ENCODE measurements at places on chromosomes 12 and 14.

DNA sequence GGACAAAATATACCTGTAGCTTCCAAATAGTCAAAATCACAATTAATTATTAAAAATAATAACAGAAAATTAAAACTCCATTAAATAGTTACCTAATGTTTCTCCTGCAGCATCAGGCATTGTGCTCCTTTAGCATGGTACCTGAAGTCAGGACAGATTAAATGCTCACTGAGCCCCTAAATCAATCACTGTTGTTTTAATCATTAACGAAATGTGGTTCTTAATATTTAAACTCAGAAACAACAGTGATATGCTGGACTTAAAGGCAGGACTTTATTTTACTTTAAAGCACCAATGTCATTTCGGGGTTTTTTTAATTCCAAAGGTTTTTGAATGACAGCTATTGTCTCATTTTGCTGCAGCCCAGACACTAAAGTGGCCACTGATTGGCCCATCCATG, 2.0 kb upstream of the BMP4 start:
- no peak for DNase-seq

GRCh38 chr12:103997286-103997900, 31.7 kb downstream of the TDG start:
- DNase-seq = no peak

DNA sequence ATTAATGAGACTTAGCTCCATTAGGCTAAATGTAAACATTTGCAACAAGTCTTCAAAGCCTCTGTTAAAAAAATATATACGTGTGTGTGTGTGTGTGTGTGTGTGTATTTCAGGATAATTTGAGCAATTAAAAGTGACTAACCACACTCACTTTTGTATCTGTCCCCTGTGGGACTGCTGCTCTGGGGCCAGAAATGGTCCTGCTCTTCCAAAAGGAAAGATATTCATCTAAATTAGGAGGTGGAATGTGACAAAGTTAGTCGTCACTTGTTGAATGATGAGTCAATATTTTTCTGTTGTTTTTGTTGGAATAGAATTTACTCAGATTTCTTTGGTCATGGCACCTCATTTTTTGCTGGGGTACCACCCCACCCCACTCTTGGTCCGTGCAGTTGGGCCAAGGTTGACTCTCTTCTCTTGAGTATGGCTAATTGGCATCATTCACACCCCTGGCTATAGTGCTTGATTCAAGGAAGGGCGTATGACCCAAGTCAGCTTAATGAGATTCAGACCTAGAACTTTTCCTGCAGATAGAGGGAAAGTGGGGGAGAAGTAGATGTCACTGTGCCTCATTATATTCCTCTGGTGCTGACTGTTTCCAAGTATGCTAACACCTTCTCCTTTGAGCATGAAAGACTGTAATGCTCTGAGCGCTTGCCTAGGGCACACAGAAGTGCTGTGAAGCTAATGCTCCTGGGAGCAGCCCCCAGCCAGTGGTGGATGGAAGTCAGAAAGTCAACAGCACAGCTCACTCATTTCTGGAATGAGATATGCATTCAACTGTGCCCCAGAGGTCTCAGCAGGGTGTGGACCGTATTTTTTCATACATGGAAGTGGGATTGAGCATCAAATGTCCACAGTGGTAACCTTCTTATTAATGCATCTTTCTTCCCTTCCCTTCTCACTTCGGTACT, 577.0 kb upstream of the TBX3 start:
- DNase-seq = no peak

DNA sequence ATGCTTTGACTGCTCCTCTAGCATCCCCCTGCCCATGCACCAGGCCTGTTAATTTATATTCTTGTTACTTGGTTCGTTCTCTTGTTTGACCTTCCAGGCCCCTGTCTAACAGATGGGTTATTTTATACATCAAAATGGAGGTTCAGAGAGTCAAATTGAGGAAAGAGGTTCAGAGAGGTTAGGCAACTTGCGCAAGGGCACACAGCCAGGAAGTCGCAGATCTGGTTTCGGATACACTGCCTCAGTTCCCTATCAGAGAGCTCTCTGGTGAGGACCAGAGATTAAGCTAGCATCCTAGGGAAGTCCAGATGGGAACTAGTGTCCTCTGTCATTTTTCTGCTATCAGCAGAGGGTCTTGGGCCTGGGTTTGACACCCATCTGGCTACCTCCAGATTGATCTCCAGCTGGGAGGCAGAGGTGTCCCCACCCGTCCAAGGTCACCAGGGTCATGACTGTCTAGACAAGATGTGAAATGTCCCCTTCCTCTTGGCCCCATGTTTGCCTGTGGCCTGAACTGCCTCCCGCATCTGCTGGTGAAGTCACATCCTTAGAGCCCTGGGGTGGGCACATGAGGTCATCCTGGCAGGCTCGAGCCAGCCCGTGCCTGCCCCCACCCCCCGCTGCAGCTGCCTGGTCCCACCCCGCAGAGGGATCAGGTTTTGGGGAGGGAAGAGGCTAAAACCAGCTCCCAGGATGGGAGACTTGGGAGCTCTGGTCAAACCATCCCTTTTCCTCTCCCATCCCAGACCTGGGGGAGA, 84.3 kb upstream of the NCOR2 start:
- DNase-seq = no peak

GRCh38 chr12:19896534-19896933, 457.2 kb downstream of the AEBP2 start:
- no peak for DNase-seq

DNA sequence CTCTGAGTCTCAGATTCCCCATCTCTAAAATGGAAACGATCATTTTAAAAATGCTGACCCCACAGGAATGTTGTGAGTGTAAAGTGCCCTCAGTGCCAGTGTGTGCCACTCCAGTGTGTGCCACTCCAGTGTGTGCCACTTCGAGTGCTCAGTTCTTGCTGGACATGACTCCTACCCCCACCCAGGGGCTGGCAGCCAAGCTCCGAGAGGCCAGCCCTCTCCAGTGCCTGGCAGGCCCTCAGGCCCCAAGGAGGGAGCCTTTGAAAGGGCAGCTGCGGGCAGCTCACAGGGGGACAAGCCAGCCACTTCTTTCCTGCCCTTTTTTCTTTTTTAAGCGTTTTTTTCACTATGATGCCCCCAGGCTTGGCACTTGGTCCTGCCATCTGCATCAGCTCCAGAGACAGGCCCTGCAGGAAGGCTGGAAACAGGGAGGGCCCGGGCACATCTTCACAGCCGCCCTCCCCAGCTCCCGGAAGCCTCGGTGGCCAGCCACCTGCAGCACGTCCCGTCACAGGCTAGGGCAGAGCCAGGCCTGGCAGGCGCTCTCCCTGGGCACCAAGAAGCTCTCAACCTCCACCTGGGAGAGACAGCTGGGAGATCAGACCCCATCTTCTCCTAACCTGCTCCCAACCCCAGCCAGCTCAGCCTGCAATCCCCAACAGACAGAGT, 29.8 kb downstream of the NCOR2 start:
- no peak for DNase-seq

DNA sequence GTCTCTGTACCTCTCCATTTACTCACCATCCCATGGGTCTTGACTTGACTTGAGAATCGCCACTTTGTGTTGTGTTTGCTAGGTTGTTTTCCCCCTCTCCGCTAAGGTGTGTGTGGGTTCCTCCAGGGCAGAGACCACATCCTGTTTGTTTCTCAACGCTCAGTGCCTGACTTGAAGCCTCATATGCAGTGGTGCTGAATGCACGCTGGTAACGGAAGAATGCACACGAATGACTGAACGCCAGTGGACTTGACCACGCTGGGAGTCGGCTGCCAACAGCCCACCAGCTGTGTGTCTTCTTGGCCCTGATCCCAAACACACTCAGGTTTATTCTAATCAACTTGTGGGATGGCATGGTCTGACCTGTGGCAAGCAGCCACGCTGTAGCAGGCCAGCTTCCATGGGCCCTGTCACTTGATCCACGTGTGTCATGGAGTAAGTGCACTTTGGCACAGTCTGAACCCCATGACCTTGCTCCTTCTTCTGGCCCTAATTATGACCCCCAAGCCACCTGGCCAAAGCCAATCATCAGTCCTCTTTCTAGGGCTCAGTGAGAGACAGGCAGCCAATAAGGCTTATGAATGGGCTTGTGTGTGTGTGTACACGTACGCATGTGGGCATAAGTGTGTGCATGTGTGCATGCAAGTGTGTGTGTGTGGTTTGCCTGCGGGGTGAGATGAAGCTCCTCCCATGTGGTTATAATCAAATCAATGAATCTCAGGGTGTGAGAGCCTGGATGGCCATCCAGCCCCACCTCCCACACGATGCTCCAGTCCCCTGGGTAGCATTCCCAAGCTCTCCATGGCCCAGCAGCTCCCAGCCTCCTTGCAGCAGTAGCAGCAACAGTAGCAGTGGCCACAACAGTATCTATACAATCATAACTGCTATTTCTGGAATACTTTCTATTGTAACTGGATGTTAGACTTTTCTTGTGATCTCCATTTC, 6.4 kb upstream of the TC2N start:
- DNase-seq = no peak

DNA sequence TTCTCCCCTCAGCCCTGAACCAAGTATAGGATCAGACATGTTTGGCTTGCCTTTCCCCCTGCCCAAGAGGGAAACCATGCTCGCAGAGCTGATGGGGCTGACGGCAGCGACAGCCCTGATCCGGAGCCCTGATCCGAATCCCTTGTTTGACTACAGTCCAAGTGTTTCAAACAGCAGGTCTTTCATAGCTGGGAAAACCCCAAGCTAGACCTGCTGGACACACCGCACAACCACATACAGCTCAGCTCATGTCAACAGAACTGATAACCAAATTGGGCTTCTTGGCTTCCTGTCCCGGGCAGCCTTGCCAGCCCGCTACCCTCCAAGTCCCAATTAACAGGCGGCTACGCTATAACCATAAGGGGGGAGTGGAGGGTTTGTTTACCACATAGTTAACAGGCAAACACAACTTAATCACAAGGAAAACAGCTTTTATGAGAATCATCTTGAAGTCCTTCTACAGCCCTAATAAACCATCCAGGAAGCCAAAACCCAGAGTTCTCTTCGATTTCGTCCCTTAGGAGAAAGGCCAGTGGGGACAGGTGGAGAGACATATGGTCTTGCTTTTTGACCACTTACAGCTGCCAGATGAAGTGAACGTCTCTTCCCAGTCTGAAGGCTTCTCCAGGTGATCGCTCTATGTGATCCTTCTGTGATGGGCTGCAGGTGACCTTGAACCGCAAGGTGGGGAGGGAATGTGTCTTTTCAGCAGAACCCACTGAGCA, 64.5 kb upstream of the MANSC4 start:
- DNase-seq = no peak

GRCh38 chr14:68862954-68863594, 70.2 kb upstream of the ZFP36L1 start:
- DNase-seq = peak; percentile 33

- DNase-seq = no peak
Measured at GRCh38 chr14:94974893-94975292, 182.4 kb downstream of the DICER1 start.

DNA sequence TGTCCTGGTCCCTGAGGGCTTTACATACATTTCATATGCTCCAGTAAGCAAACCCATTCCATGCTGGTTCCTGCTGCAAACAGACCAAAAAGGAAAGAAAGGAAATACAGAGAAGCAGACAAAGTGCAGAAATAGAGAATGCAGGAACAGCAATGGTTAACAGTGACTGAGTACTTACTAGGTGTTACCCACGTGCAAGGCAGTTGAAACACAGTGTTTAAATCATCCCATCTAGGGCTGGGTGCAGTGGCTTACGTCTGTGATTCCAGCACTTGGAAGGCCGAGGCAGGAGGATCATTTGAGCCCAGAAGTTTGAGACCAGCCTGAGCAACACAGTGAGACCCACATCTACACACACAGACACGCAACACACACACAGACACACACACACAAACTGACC, 21.2 kb upstream of the NINJ2 start:
- no peak for DNase-seq

- DNase-seq = no peak
Measured at GRCh38 chr12:130956009-130956408, 2.3 kb downstream of the ADGRD1 start.

- no peak for DNase-seq
Measured at GRCh38 chr14:23430016-23430722, 5.3 kb downstream of the MYH7 start.

DNA sequence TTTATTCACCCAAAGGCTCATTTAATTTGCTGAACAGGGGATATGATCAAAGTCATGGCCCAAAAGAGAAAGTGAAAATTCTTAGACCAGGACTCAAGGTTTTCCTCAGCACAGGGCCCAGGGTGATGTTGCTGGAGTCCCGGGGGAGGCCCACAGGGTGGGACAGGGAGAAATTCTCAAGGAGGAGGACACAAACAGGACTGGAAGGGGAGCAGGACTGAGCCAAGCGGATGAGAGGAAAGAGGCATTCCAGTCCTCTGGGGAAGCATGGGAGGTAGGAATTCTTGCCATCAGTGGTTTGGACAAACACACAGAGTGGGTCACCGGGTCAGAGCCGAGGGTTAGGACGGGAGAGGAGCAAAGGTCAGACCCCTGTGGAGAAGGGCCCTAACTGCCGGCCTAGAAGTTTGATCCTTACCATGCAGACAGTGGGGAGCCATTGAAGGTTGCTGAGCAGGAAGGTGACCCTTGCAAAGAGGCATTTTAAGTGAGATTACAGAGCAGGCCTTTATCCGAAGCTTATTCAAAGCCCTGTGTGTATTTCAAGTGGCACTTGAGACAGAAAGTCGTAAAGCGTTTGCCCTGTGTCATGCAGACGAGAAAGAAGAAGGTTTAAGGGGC, 68.4 kb upstream of the PTGR2 start:
- no peak for DNase-seq

DNA sequence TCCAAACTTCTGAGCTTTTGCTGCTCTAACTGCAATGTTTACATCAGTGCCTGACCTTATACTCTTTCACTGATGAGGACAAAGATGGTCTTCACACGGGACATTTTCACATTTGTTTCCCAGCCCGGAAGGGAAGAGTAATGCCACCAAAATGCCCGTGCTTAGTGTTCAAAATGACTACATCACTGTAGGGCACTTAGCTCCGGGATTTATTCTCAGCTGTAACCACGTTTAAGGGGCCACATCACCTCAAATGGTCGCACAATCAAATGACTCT, 2.9 kb downstream of the GSG1 start:
- no peak for DNase-seq

GRCh38 chr12:92445253-92446082, 257.3 kb upstream of the PLEKHG7 start:
- peak; percentile 56 for DNase-seq

- no peak for DNase-seq
Measured at GRCh38 chr14:44652640-44653039, 145.6 kb upstream of the FSCB start.

DNA sequence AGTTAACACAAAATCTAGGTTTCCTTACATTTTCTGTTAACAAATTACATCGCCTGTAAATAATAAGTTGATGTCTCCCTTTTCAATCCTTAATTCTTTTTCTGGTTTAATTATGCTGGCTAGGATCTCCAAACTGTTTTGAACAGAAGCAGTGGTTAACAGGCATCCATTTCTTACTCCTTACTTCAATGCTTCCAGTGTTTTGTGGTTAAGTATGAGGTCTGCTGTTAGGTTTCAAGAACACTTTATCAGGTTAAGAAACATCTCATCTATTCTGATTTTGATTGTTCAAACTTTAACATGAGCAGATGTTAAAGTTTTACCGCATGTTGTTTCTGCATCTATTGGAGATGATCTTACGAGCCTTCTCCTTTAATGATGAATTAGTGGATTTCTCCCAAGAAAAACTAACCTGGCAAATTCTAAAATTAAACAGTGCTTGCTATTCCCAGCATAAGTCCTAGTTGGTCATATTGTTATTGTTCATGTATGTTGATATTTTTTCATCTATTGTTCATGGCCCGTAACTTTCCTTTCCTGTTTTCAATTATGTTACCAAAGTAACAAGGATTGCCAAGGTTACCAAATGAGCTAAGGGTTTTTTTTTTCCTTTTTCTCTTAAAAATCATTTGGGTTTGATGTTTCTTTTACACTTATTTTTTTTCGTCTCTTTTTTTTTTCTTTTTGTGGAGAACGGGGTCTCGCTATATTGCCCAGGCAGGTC, 33.4 kb downstream of the POLE start:
- no peak for DNase-seq

GRCh38 chr12:89863968-89864367, 155.3 kb upstream of the ATP2B1 start:
- no peak for DNase-seq

Measured in skeletal muscle cell (primary cell).